Calu3 (cell line): ENCODE measurements at places on chromosomes 12 and 14.

DNA sequence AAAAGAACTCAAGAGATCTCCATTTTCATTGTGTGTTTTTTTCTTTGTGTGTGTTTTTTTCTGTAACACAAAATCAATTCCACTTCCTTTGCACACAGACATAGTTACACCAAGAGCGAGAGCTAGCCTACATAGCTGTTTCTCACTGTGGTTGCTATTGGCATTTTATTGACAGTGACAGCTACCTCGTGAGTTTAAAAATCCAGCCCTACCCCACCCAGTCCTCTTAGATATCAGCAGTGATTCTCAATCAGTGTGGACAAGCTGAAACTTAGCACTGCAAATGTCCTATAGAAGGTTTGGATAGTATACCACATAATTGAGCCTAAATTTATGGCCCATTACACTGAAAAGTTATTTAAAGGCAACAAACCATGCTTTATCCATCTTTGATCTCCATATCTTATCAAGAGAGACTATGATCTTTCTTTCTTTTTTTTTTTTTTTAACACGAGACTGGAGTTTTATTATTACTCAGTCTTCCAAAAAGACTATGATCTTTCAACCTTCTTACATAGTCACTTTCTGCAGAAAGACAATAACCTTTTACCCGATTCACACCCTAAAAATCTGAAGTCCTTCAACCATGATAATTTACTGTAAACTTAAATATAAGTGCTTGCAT, 46.8 kb downstream of the ATP2B1 start:
- no peak for DNase-seq

GRCh38 chr14:100536721-100537445, 50.3 kb downstream of the BEGAIN start:
- no peak for DNase-seq

GRCh38 chr14:64549791-64550620, at the start of gene PPP1R36:
TSS of gene PPP1R36 (plus strand) at chr14:64549961. CDS start at chr14:64549998, 37 bp downstream.
- DNase-seq = peak; percentile 38

DNA sequence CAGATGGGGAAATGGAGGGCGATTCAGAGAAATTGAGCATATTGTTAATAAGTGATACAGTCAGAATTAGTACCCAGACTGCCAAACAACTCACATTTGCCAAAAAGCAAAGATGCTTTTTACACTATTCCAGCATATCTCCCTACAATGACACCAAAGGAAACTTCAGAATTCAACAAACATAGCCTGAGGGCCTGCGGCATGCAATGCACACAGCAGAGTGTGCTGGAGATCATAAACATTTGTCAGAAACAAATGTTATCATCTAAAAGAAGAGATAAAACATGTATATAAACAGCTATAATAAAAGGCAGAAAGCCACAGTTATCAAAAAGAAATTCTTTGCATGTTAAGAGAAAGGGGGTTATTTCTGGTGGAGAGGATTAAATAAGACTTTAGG, 20.1 kb upstream of the GARIN6 start:
- DNase-seq = no peak

- no peak for DNase-seq
These were observed 23.7 kb upstream of the CHST11 start for GRCh38 chr12:104433061-104433460.

- DNase-seq = no peak
These were observed 16.9 kb upstream of the SMCO2 start for GRCh38 chr12:27429606-27430005.

DNA sequence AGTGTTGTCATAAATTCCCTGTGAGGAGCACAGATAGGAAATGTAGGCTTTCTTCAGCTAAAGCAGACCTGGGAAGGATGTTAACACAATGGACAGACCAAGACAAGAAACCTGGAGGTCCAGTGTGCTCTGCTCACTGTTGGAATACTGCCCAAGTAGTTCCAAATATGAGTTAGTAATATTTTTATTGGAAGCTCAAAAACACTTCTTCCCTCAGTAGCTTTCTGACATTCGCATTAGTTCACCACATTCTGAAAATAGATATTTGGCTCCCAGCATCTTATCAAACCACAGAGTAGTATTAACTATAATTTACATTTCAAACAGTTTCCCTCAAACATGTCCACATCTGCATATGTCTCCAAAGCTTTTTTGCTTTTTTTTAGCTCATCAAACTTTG, 74.8 kb upstream of the PYGL start:
- DNase-seq = no peak

DNA sequence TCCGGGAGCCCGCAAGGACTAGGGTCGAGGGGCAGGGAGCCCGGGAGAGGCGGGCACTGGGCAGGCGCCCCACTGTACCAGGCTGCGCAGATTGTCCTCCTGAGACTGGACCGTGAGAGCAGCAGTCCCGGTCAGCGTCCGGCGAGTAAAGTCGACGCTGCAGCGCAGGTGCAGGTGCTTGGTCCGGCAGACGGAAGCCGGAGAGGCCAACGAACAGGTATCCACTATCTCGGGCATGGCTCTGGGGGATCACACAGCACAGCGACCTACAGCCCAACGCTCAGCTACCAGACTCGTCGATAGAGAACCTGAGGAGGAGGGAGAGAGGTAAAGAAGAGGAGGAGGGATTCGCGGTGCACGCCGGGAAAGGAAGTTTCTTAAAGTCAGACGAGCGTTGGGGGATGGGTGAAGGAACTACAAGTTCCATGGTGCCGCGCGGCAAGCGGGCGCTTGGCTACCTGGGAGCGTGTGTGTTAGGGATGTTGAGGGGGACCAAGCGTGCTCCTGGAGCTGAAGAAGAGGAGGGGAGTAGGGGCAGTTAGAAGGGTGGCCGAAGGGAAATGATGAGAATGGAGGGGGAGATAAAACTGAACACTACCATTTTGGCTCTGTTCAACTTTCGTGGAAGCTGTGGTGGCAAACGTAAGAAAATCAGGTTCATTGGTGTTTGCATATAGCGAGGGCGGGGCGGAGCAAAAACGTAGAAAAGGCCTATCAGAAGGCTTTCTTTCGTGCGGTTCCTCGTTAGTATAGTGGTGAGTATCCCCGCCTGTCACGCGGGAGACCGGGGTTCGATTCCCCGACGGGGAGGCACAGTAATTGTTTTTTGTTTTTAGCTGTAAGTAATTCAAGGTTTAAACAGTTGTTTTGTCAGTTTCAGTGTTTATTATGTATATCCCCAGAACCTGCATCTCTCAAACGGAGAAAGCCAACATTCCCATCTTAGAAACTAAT, at the start of gene LTA4H:
Gene LTA4H, minus strand, starts transcription at position 305 of the 954 bp plus-strand sequence. Its CDS starts 68 bp downstream, at position 237.
- peak; percentile 98 for DNase-seq

GRCh38 chr14:91009501-91010152, 50.8 kb downstream of the RPS6KA5 start:
- no peak for DNase-seq

DNA sequence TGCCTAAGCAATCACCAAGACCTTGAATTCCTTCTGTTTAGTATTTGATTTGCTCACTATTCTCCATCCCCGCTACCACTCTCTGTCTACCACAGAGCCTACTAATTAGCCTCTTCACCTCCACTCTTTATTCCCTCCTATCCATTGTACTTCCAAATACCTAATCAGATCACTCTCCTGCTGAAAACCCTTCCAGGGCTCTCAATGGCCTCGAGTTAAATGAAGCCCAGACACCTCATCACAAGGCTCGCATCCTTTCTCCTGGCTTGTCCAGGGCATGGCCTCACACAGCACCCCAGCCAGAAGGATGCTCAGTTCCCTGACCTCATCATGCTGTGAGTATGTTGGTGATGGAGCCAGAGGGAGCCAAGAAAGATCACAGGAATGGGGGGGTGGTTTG, 71.4 kb upstream of the PRMT8 start:
- DNase-seq = no peak

- DNase-seq = no peak
These were observed 10.3 kb upstream of the GNPTAB start for GRCh38 chr12:101841069-101841468.

- DNase-seq = no peak
These were observed 35.0 kb upstream of the BEGAIN start for GRCh38 chr14:100622224-100622623.

DNA sequence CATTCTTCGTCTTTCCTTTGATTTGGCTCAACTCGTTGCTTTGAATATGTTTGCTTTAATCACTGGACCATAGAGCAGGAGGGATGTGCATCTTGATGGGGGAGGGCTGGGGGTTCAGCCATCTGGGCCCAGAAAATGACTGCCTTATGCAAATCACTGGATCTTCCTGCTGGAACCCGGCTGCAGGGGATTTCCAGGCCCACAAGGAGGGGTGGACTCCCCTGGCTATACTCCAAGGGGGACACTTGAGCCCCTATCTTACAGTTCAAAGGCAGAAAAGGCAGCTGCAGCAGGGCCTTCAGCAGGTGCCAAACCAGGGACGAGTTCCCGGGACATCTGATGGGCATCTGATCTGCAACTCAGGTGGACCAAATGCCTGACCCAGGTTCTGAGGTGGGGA, 122.5 kb downstream of the DICER1 start:
- DNase-seq = no peak

GRCh38 chr14:49538852-49539251, 47.3 kb downstream of the RPS29 start:
- DNase-seq = no peak

GRCh38 chr14:75539561-75540478, 17.6 kb downstream of the BATF start:
- no peak for DNase-seq

- no peak for DNase-seq
These were observed 7.4 kb downstream of the RFLNA start for GRCh38 chr12:124302241-124302806.

- no peak for DNase-seq
These were observed 189.9 kb downstream of the VRK1 start for GRCh38 chr14:96987086-96987474.

GRCh38 chr12:102326982-102327381, 129.3 kb upstream of the PMCH start:
- no peak for DNase-seq

DNA sequence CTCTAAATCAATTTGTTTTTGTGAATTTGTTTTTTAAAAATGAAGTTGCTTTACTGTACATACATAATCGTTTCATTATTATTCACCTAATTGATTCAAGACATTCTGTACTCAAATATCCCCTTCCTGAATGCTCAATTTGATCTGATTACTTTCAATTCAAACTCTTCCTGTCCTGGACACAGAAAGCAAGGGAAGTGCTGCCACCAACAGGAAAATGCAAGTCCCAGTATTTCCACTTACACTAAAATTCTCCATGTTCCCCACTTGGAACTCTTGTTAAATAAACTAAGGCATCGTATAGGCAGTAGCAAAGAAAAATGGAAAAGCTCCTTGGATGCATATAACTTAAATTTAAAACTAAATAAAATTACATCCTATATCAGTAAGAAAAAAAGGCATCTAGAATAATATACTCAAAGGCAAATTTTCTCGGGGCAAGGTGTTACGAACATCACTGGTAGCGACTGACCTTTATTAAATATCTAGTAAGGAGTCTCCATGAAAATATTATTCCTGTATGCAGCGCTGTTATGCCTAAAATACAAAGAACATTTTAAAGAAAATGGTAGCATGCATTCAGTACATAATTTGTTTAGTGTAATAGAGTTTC, 72.0 kb upstream of the DBX2 start:
- DNase-seq = peak; percentile 4

- peak; percentile 11 for DNase-seq
These were observed at the start of gene HHIPL1 for GRCh38 chr14:99644723-99645544. TSS of gene HHIPL1 (plus strand) at chr14:99645129. CDS start at chr14:99645208, 79 bp downstream.

GRCh38 chr14:30990770-30991169, 34.7 kb upstream of the AP4S1 start:
- DNase-seq = no peak

DNA sequence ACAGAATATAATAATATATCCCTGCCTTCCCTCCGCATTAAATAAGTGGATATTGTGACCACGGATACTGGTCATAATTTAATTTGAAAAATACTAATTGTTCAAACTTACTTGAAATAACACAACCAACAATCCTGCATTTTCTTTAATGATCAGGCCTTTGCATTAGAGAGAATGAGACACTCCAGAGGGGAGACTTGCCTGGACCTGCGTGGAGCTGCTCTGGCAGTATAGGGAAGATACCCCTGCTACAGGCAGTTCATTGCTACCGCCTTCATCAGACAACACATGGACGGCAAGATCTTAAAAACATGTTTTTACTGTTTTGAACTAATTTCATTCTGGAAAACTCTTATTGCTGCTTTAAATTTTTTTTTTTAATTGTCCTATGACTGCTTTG, 211.0 kb upstream of the FAR2 start:
- no peak for DNase-seq

DNA sequence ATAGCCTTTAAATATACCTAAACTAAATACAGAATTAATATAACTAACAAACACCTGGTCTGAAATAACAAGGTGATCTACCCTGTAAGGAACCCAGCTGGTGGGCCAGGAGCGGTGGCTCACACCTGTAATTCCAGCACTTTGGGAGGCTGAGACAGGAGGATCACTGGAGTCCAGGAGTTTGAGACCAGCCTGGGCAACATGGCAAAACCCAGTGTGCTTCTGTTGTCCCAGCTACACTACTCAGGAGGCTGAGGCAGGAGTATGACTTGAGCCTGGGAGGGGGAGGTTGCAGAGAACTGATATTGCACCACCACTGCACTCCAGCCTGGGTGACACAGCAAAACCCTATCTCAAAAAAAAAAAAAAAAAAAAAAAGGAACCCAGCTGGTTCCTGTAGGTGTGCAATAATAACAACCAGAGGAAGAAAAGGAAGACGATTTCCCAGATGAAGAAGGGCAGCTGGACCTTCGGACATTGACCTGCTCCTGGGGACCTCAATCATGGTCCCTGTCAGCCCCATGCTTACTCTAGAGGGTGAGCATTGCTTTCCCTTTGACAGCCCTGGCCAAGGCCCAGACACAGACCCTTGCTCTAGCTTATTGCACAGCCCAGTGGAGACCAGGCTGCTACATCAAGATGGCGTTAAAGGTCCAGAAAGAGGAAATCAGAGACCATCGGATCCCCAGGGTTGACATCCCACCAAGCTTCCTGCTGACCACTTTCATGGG, 5.4 kb downstream of the FOS start:
- DNase-seq = no peak

DNA sequence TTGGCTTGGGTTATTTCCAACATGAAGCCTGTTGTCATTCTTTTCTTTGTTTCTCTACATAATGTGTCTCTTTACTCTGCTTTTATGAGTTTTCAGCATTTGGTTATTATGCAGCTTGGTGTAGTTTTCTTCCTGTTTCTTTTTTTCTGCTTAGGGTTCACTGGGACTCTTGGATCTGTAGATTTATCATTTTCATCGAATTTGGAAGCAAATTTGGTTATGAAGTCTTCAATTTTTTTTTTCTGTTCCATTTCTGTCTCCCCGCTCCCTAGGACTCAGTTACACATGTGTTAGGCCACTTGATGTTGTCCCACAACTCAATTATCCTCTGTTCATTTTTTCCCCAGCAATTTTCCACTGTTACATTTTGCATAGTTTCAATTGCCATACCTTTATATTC, 13.8 kb upstream of the BEGAIN start:
- DNase-seq = no peak

GRCh38 chr14:77641534-77642341, 25.3 kb upstream of the SPTLC2 start:
- peak; percentile 63 for DNase-seq

DNA sequence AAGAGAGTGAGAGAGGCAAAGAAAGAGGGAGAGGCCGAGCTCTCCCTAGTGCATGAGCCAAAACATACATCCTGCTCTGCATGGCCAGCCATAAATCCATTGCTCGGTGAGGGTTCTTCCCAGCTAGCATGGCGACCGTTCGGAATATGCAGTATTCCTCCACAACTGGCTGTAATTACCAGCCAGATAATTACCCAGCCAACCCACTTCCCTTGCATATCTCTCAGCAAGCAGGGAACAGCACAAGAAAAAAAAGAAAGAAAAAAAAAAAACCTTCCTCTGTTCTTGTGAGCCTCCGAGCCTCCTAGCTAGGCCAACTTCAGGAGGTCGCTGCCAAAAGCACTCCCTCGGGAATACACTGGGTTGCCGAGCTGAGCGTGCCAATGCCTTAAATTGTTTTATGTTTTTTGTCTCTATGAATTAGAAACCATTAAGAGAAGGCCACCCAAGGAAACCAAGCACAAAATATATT, 567.9 kb downstream of the MED13L start:
- no peak for DNase-seq
